ENCODE measurements at places on chromosomes 3 and 15.
A peak's percentile ranks its signal among the peaks of the same experiment; 100 is the strongest.

DNA sequence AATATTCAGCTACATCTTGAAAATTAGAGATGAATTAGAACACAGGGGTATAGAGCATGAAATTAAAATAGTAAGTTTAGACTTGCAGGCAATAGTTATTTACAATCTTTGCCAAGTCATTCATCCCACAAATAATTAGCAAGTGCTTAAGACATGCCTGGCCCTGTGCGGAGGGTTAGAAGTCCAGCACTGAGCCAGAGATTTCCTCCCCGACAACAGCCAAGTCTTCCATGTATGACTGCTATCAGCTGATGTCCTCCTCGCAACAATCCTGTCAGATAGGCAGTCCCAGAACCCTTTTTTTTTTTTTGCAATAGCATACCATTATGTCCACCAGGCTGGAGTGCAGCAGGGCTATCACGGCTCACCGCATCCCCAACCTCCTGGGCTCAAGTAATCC lies 14.6 kb downstream of the SIN3A start:
- DNase-seq, result no peak

DNA sequence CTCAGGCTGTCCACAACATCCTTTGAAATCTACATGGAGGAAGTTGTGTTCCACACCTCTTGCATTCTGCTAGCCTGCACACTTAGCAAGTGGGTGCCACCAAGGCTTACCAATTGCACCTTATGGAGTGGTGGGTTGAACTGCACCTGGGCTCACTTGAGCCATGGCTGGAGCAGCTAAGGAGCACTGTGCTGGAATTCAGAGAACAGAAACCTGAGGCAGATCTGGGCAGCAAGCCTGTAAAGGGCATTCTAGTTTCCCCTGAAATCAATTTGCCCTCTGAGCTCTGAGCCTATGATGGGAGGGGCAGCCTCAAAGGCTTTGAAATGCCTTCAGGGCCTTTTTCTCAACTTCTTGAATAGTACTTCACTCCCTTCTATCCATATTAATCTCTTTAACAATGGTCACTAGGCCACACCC lies 18.0 kb downstream of the BTLA start:
- DNase-seq, result no peak

GRCh38 chr3:139468399-139468798 lies 7.9 kb downstream of the RBP2 start:
- DNase-seq, result no peak

- DNase-seq, result no peak
Measured at GRCh38 chr3:107959550-107960154, 131.2 kb downstream of the CD47 start.

GRCh38 chr3:48472673-48472922 lies 26.1 kb downstream of the ATRIP start:
- no peak for DNase-seq

DNA sequence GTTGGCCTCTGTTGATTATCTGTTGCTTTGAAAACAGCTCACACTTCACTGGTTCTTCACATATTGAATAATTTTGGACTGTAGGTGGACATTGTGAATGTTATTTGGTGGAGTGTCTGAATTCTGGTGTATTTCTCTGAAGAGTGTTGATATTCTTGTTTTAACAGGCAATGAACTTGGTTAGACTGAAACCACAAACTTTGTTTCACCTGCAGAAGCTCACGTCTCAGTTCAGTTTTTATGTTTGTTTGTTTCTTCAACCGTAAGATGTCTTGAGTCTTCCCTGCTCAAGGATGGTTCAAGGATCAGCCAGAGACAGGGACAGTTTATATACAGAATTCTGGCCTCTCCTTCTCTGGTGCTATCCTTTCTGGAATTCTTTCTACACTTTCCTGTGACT lies 43.6 kb downstream of the C3orf20 start:
- no peak for DNase-seq

- DNase-seq, result no peak
Measured at GRCh38 chr15:66042624-66043023, 173.3 kb downstream of the RAB11A start.

DNA sequence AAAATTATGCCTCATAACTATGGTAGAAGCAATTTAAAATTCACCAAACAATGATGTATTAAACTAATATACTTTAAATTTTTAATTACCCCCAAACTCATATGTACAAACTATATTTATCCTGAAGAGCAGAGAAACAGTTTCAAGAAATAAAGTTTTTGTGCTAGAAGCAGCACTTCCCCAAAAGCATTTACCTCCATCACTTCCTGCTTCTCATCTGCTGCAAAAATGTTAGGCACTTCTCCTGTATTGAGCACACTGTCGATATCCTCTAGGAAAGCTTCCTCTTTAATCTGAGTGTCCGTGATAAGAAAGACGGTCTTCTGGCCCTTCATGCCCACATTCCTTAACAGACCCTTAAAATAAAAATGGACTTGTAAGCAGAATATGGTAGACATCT lies 101.5 kb upstream of the ASB14 start:
- DNase-seq, result no peak

GRCh38 chr3:52302426-52303145 lies 13.5 kb upstream of the DNAH1 start:
- no peak for DNase-seq

- DNase-seq, result no peak
Measured at GRCh38 chr15:22915866-22916515, 64.2 kb downstream of the CYFIP1 start.

DNA sequence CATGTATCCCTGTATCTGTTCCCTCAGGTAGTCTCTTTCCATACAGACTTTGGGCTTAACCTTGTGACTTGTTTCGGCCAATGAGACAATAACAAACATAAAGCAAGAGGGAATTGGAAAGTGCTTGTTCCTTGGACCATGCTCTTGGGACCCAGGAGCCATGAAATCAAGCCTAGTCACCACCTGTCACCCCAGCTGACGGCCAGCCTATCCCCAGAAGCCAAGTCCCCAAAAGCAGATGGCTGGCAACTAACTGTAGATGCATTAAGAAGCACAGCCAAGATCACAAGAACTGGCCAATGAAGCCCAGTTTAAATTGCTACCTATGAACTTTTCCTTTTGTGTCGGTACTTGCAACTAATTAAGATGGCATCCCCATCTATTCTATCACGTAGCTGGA lies 822.0 kb downstream of the CADM2 start:
- no peak for DNase-seq

DNA sequence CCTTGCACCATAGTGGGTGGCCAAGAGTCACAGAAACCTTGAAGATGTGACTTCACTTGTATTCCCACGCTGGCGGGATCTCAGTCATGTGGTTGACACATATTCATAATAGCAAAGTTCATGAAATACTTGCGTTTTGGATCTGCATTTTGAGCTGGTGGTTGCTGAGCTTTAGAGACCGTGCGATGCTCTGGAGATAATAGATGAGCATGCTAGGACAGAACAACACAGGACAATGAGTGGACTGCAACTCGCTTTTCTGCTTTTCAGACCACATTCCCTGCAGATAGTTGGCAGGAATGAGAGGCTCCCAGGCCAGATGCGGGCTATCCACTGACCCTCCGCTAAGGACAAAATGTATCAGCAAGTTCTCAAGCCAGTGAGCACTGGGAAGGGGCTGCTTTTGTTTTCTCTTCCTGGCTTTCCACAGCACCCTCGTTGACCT lies 13.8 kb upstream of the STARD5 start:
- DNase-seq, result no peak

GRCh38 chr3:134522541-134522940 lies 36.7 kb downstream of the CEP63 start:
- DNase-seq, result no peak

DNA sequence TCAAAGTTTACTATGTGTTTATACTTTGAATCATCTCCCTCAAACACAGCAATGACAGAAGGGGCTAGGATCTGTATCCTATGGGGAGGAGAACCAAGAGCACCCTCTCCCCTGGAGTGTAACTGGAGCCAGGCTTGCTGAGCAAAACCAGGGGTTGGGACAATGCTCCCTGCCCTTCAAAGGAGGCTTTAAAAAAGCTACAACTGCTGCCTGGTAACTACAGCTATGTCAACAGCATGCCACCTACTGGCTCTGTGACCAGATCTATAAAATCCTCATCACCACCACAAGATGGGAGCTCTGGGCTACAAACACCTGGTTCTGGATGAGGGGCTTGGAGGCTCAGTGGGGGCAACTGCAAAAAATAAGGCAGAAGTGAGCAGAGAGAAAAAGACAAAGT lies 61.9 kb downstream of the ANO10 start:
- no peak for DNase-seq

DNA sequence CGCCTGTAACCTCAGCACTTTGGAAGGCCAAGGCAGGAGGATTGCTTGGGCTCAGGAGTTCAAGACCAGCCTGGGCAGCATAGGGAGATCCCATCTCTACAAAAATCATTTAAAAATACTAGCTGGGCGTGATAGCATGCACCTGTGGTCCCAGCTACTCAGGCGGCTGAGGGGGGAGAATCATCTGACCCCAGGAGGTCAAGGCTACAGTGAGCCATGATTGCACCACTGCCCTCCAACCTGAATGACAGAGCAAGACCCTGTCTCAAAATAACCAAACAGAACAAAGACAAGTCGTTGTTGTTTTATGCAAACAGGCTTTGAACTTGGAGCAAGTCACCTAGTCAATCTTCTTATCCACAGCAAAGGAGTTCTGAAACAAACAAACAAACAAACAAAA lies 82.0 kb upstream of the AKAP13 start:
- DNase-seq, result no peak

DNA sequence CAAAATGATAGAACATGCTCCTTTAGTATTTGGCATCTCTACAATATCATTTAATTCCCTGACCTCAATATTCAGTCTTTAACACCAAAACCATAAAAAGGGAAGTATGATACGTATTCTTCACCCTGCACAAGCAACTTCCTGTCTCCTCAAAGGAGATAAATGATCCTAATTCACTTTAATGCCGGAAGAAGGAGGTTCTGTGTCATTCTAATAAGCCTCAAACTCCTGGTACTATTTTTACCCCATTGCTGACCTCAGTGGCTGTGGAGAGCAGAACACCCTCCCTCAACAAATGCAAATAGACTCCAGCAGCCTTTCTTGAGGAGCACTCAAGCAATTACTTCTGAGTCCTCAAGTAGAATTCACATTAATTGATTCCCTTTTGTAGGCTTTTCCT lies 173.3 kb downstream of the TMEM108 start:
- peak; percentile 28 for DNase-seq

- DNase-seq, result no peak
Measured at GRCh38 chr15:75606711-75607699, 18.5 kb downstream of the SNUPN start.

DNA sequence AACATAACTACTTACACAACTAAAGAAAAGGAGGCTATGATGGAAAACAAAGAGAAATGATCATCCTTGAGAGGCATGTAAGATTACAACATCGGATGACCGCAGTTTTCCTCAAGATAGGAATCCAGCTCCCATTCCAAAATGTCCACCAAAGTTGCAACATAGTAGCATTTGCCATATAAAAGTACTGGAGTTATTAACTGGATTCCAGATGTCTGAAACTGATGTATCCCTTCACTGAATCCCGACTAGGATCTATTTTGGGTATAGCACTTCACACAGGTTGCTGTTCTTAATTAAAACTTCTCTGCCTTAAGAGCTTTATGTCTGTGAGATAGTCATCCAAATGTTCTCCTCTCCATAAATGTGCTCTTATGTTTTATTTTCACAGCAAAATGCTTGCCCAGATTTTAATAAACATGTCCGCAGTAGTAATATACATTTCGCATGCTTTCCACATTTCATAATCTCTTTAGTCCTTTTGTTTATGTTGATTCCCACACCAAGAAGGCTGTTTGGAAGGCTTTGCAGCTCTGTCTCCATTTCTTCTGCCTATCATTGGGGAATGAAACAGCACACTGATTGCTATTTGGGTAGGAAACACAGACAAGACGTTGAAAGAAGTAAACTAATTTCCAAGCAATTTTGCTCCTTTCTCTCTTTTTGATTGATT lies 716.5 kb upstream of the CFAP20DC start:
- DNase-seq, result no peak

DNA sequence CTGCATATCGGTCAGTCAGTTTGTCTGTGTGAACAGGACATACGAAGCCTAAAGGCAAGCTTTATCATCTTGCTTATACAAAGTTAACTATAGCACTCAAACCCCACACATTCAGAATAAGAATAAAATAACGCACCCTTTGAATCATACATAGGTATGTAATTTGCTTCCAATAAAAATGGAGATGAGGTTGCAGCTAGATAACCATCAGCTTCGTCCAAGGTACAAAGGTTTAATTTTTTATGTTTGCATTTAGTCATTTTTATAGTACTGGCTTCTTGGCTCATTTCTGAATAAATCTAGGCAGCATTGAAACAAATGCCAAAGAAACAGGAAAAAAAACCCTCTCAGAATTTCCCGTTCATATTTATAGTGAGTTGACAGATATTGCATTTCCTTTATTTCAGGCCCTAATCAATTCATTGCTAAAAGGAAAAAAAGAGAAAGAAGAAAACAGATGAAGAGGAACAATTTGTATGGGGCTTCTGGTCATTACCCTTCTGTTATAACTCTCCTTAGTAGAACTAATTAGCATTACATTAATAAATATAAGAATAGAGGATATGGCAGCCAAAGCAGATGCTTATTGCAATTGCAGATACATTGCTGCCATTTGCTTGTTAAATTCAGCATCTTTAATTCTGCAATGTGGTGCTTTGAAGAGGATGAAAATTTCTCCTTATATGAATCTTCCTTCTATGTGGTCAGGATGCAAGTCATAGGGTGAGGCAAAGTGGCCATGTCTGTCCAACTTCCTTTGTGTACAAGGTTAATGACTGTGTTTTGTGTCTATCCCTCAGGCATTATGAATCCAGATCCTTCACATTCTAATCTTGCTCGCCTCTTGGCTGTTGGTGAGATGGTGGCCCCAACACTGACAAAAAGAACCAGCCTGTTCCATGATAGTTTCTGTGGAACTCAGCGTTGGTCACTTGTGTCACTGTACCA lies 550.0 kb downstream of the AGBL1 start:
- no peak for DNase-seq

GRCh38 chr3:162764808-162765071 lies 1268.1 kb downstream of the OTOL1 start:
- DNase-seq, result no peak

DNA sequence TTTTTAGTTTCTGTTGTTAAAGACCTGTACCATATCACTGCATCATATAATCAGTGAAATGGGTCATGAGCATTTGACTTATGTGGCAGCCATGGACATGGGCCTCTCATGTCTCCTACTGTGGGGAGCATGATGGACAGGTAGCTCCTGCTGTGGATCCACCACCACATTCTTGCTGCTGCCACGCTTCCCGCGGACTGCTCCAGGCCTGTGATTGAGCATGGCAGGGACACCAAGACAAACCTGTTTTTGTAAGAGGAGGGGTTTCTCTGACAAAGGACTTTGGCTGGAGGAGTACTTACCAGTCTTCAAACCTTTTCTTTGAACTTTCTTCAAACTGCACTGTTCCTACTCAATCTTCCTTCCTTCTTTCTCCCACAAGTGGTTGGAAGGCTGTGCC lies 17.9 kb upstream of the P2RY14 start:
- DNase-seq, result no peak
